ENCODE measurements at places on chromosomes 11 and 22. TPM values are rescaled to one million over a fixed set of nuclear protein-coding genes. Genes with fewer than 3 reads are reported as not detected.

Gene RFPL2
- total RNA-seq, result not detected

Gene CD82
- 29.3 TPM for total RNA-seq

Gene LRRC51
- 7.3 TPM for total RNA-seq

Gene SCN3B
- under 0.01 TPM for total RNA-seq

Gene MRGPRE
- total RNA-seq, result not detected

Gene SLC22A8
- not detected for total RNA-seq

Measured in regular cardiac myocyte (primary cell).